ENCODE measurements at places on chromosomes 5 and 9.
A peak's percentile ranks its signal among the peaks of the same experiment; 100 is the strongest.

DNA sequence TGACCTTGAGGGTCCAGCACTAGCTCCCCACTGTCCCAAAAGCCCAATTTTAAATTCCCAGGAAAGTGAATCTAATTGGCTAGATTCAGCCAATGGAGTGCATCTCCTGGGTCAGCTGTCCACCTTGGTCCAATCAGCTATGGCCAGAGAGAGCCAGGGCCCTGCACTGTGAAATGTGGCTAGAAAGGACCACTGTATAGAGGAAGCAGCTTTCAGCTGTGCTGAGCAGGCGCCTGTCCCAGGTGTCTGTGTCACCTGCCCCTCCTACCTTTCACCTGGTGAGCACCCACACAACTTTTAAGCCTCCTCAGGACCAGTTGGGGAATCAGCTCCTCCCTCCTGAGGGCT, 186.2 kb downstream of the DRD1 start:
- no peak for DNase-seq

DNA sequence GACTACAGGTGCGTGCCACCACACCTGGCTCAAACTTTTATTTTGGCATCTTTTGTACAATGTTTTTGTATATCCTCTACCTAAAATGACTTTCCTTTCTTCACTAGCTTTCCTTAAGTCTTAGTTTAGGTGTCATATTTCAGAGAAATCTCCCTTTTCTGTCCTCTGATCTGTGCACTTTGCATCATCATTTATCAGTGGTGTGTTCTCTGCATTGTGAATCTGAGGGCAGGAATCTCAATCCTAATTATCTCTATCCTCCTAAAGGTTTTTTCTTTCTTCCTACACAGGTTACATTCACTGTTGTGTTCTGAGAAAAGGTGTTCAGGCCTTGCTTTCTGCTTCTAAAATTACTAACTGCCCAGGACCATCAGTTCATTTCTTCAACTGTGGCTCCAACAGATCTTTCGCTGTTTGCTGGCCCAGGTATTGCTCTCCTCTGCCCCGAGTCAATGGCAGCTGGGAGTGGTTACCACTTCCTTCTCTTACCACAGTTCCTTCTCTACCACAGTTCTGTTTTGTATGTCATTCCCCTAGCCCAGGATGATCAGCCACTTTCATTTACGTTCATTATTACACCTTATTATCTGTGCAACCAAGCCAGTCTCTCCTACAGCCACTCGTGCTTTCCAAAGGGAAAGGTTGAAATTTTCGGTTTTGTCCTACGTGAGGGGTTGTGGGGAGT, 14.0 kb downstream of the TGFBR1 start:
- peak; percentile 64 for DNase-seq

GRCh38 chr9:136117916-136118319, 757 bp downstream of the TMEM250 start:
- DNase-seq, result no peak

GRCh38 chr5:35783551-35783950, 73.1 kb upstream of the IL7R start:
- DNase-seq, result no peak

GRCh38 chr5:151648089-151648488, 38.6 kb downstream of the SPARC start:
- DNase-seq, result no peak
